Esophagus mucosa (tissue), 1 donor: ENCODE measurements at places on chromosomes 1 and 21.

DNA sequence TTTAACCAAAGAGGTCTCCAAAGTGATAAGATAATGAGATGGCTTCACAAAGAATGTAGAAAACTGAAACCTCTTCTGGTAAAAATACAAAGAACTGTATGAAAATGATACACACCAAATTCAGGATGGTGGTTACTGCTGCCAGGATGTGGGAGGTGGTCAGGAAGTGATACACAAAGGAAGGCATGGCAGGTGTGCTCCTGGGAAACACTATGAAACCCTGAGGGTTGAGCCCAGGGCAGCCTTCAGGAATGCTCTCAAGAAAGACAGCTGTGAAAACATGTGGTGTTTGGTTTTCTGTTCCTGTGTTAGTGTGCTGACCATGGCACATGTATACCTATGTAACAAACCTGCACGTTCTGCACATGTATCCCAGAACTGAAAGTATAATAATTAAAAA, 109.3 kb downstream of the NTNG1 start:
- ATAC-seq, result no peak

DNA sequence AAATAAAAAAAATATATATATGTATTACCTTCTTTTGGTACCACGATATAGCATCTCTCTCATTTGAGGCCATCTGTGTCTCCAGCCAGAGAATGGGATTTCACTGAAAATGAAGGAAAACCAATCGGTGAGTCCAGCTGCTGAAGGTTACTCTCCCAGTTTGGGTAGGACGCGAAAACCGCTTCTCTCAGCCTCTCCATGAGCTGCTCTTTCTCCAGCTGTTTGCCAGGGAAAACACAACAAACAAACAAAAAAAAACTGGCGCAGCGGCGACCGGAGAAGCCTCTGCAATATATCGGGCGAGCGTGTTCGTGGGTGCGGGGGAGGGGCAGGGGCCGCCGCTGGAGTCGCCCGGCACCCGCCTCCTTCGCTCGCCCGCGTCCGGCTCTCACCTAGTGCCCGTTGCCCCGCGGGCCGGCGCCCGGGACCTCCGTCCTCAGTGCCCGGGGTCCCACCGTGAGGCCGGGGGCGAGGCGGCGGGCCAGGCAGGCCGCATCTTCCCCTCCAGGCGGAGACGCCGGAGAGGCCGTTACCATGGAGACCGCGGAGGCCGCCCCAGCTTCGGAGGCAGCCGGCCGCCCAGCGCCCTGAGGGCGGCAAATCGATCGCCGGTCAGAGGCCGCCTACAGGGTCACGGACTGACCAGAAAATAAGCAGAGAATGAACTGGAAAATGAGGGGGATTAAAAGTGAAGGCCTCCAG, 504 bp downstream of the PHTF1 start:
- peak; percentile 69 for ATAC-seq

GRCh38 chr1:113153116-113153803, 80.3 kb downstream of the LRIG2 start:
- ATAC-seq, result peak; percentile 43

DNA sequence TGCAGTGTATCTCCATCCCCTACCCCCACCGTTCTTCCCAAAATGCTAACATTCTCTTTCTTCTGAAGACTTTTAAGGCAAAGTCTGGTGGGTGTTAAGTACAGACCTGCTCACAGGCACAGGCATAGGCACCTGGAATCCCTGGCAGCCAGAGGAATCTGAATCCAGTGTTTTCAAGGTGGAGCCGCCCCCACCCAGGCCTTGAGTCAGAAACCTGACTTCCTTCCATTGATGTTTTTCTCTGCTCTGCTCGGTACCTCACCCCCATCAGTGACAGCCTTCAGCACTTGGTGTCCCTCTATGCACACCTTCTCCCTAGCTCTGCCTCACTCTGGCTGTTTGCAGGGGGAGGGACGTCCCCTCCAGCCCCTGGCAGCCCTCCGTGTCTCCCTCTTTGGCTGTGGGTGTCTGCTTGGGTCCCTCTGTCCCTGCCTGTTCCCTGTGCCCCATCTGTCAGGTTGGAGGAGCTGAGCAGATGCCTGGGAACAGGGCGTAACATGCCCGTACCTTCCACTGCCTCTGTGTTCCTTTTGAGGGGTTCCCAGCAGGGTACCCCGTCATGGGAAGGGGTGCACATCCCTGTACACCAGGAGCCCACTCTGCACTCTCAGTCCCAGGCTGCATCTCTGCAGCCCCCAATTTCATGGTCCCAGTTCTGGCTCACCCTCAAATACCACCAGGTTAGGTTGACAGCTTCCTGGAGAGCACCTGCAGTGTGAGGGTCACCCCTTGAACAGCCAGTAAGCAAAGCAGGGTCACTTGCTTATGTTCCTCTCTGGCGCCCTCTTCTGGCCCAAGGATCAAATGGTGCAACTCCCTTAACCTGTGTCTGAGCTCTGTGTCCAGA, 6.7 kb downstream of the NCDN start:
- ATAC-seq, result peak; percentile 50

DNA sequence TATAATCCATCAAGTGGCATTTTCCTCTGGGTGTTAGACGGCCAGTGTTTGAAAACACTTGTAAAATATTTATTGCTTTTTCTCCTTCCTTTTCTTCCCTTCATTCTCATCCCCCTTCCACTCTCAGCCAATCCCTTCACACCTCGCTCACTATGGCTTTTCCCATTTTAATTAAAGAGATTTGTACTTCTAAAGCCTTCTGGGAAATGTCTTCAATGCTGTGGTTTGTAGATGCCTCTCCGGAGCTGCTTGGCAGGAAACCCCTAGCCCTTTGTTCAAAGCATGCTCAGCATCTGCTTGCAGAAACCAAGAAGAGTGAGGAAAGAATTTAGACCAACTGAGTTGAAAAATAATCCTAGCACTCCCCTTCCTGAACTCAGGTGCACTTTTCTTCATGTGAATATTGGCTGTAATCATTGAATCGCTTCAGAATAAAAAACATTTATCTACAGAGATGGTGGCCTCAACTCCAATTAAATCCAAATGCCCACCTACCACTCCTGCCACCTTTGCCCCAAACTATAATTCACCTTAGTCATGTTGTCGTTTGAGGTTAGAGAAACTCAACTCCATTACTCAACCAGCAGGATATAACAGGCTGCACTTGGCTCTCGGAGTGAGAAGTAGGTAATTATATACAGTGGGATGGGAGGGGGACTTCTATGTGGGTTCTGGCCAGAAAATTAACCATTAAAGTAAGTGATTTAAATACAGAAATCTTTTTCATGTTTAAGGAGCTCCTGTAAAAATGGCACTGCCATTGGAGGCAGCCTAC, 659.4 kb upstream of the CAMK1G start:
- ATAC-seq, result no peak

DNA sequence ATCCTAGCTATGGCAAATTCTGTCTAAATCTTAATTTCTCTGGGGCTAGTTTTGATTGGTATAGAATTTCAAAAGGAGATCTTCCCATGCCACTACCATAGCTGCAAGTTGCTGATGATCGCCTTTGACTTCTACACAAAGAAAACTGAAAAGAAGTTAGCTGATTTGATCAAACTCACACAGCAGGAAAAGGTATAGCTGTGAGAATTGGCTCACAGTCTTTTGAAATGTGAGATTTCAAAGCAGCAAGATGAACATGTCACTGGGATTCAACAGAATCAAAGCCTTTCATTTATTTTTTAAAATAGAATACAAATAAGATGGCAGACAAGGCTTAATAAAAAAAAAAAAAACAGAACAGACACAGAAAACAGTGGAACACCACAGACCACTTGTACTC, 7.5 kb upstream of the RGS1 start:
- no peak for ATAC-seq

DNA sequence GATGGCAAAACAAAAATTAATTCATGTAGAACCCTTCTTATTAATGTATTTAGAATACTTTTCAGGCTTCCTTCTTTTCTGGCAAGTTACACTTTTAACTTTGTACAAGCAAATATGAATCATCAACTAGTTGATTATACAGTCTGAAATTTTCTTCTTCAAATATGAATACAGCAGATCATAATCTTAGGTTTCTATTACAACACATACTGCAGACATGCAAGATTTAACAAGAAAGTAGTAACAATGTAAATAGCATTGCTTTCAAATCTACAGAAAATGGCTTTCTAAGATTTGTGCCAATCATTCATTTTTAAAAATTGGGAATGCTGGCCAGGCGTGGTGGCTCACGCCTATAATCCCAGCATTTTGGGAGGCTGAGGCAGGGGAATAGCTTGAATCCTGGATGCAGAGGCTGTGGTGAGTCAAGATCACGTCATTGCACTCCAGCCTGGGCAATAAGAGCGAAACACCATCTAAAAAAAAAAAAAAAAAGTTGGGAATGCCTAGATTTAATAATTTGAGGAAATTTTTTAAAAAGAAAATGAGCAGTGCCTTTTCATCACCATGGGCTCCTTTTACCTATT, 68.4 kb upstream of the DPYD start:
- ATAC-seq, result no peak

DNA sequence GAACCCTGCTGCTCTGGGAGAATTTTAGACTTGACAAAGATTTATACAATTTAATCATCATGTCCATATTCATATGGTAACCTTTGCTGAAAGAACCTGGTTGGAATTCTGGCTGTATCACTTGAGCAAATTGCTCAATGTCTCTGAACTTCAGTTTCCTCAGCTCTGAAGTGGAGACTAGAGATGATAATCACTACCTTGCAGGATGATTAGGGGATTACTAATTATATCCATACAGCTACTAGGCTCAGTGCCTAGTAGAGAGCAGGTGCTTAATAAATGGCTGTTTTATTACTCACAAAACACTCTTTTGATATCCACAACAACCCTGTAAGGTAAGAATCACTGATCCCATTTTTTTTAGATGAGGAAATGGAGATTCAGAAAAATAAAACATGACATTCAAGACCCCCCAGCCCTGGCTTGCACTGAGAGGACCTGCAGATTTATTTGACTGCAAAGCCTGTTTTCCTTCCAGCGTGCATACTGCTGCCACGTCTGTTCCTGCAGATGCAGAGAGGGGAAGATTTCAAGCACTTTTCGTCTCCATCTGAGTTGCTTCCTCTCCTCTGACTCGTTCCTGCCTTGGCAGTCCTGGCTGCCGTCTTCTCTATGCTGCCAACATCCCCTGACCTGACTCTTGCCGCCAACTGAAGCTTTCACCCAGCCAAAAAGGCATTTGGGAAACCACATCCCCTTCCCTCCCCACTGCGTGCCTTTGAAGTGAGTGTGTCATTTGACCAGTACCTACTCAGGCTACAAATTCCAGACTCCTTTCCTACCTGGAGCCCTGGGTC, 203.0 kb downstream of the PLPP3 start:
- ATAC-seq, result no peak

- ATAC-seq, result no peak
Observed at GRCh38 chr1:65198096-65198495, 50.1 kb downstream of the AK4 start.

DNA sequence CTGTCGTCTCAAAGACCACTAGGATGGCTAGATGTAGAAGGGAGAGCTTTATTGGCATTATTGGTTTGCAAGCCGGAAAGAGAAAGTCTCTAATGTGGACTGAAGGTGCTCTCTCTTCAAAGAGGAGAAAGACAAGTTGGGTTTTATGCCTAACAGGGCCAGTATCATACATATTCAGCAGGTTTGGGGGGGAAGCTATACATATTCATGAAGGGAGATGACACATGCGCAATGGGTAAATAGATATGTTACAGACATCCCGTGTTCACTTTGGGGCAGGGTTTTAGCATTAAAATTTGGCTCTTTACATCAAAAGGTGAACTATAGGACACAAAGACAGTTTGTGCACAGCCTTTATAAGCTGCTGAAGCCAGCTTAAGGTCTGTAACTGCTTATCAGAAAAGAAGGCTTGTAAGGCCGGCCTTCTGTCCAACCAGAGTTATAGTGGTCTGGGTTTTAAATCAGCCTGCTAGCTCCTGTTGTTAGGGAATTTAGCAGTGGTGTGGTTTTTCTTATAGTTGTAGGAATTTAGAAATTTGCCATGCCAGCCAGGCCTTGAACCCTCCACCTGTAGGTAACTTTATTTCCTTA, 46.5 kb upstream of the LRRN2 start:
- no peak for ATAC-seq

DNA sequence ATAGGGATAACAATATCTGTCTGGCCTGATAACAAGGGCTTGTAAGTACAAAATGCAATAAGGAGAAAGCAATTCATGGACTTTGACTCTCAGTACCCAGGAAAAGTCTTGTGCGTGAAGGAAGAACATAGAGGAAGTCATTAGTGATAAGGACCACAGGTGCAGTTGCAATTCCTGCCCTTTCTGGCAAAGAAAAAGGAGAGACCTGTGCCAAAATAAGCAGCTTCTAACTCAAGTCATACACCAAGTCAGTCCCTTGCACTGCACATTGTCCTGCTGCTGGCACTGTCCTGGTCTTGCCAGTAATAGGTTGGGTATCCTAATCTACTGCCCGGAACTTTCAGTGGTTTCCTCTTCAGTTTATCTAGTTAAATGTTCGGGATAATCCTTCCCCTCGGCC, 14.8 kb upstream of the SOD1 start:
- ATAC-seq, result peak; percentile 26

GRCh38 chr1:234724516-234725176, 114.7 kb upstream of the IRF2BP2 start:
- peak; percentile 56 for ATAC-seq

DNA sequence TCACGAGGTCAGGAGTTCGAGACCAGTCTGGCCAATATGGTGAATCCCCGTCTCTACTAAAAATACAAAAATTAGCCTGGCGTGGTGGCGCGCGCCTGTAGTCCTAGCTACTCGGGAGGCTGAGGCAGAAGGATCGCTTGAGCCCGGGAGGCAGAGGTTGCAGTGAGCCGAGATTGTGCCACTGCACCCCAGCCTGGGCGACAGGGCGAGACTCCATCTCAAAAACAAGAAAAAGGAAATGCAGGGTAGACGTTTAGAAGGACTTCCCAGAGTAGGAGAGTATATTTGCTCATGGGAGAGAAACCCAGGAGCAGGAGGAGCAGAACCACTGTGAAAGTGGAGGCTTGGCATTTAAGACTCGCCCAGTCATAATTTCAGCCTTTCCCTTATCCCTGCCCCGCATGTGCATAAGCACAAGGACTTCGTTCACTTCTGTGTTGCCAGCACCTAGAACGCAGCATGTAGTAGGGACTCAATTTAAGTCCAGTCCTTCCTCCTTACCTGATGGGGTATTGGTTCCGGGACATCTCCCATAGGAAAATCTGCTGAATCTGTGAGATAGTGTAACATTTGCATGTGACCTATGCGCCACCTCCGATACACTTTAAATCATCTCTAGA, 5.2 kb upstream of the MEF2D start:
- ATAC-seq, result no peak
